Non-pigmented ciliary epithelial cell (primary cell): ENCODE measurements at places on chromosomes 11 and 22.
A peak's percentile ranks its signal among the peaks of the same experiment; 100 is the strongest.

- DNase-seq: peak; percentile 32
Observed at GRCh38 chr11:72238040-72238450, 5.9 kb downstream of the PHOX2A start.

- DNase-seq: peak; percentile 73
Observed at GRCh38 chr11:86515297-86516094, 140.8 kb downstream of the CCDC81 start.

DNA sequence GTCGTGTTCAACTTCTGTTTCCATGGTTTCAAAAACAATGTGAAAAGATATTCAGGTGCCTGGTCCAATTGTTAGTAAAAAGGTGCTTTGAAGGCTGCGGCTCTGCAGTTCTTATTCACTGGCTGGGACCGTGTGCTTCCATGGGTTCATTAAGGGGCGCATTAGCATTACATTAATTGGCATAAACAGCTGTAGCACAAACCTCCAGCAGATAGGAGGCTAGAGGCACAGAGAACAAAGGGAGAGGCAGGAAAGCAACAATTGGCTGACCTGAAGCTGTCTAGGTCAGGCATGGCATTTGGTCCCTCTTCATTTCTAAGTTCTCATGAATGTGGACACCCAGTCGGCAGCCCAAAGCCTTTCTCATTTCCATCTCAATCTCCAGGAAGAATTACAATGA lies 16.6 kb downstream of the PAK1 start:
- no peak for DNase-seq

GRCh38 chr11:92413757-92414513 lies 189.3 kb downstream of the FAT3 start:
- no peak for DNase-seq

DNA sequence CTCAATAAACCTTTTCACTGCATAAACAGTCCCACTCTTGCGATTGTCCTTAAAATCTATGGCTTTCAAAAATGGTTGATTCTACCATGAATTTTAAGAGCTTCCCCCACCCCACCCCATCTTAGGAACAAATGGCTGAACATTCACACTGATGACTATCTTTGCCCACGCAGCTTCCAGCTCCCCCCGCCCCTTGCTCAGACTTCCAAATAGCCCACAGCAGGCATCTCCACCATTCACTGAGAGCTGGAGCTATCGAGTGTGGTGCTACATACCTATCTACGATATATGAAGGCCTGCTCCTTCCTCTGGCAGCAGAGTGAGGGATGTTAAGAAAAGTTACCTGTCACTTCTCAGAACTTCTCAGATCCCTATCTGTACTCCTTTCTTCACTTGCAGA lies 26.7 kb downstream of the EIF3F start:
- DNase-seq: no peak

GRCh38 chr11:47461876-47462275 lies 12.9 kb upstream of the RAPSN start:
- no peak for DNase-seq

- DNase-seq: peak; percentile 97
Observed at GRCh38 chr11:114159802-114160632, 100.5 kb downstream of the ZBTB16 start.
